ENCODE measurements at places on chromosomes 1 and 21.

- no peak for DNase-seq
These were observed 26.3 kb upstream of the ACTN2 start for GRCh38 chr1:236659792-236660587.

- no peak for DNase-seq
These were observed 3.2 kb downstream of the E2F2 start for GRCh38 chr1:23527900-23528249.

DNA sequence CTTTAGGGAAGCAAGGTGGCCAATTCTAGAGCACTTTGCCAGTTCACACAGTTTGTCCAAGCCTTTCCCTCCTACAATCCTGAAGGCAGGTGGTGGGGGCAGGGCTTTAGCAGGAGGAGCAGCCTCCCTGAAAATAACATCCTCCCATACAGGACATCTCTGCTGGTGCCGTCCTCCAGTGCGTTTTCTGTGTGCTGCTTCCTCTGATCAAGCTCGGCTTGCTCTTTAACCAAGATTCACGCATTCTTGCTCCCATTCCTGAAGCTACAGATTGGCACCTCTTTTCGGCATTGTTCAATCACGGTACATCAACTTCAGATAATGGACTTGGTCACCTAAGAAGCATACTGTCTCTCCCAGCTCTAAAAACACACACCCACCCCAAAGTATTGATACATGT is 7.5 kb upstream of the DPT start:
- DNase-seq = no peak

- no peak for DNase-seq
These were observed 8.9 kb upstream of the RNF187 start for GRCh38 chr1:228478326-228478725.

- peak; percentile 69 for DNase-seq
These were observed 9.5 kb downstream of the SIPA1L2 start for GRCh38 chr1:232620356-232620969.

DNA sequence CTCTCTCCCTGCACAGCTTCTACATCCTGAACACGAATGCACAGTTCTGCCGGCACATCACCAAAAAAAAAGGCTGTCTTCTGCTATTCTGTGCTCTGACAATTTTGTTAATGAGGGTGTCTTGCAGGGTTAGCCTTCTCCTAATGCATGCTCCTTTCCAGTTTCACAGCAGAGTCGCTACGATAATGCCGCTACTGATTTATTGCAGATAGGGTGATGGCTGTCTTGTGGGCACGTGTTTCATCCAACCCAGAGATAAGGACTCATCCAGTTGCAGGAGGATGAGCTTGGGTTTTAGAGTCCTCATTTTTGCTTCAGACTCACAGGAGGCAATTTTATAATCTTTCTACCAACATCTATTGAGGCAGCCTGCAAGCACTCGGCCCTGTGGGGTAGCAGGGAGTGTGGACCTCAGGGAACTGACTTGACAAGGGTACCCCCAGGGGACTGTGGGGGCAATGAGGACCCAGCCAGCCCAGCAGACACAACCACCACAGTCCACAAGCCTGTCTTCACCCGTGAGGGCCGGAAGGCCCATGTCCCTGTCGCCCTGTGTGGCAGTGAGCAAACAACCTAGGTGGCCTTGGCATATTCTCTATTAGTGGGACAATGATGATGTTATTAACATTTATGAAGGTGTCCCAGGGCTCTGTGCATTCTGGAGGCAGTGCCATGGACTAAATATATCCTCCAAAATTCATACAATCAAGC is 15.4 kb upstream of the UTS2 start:
- DNase-seq = no peak

- no peak for DNase-seq
These were observed 316.2 kb downstream of the PTPRC start for GRCh38 chr1:198955085-198955484.

DNA sequence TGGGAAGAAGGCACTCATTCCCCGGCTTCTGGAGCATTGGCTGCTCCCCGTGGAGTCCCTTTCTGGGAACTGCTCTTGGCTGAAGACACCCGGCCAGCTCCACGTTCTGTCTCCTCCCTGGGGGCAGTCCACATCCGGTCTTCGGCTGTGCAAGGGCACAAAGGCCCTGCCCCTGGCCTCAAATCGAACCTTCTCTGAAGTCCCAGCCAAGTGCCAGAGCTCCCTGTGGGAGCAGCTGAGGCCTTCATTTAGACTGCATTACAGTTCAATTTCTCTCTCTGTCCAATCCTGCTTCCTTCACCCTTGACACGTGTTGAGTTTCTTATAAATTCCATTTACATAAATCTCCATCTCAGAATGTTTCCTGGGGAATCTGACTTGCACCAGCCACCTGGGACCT is 132.9 kb upstream of the POU3F1 start:
- DNase-seq = no peak

DNA sequence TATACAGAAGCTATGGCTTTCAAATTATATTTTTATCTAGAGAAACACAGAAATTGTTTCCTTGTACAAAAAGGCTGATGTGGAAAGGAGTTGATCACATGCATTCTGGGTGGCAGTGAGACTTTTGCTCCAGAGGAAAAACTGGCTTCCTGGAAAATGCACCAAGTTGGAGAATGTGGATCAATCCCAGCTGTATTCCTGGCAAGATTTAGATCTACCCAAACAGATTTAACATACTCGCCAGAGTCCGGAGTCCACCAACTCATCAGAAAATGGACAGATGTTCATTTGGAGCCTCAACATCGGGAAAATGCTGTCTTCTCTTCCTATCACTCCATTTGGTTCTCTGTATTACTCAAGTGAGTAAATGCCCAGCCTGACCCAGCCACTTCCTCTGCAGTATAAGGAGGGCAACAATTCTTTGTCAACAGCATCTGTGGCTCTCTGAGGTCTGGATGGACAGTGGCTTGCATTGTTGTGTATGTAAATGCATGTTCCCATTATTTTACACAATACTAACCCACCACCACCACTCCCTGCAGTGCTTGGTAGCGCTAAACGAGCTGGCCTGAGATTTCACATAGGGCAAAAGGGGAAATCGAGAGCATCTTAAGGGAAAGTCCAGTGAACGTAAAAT is 226.2 kb upstream of the IRF2BP2 start:
- no peak for DNase-seq

DNA sequence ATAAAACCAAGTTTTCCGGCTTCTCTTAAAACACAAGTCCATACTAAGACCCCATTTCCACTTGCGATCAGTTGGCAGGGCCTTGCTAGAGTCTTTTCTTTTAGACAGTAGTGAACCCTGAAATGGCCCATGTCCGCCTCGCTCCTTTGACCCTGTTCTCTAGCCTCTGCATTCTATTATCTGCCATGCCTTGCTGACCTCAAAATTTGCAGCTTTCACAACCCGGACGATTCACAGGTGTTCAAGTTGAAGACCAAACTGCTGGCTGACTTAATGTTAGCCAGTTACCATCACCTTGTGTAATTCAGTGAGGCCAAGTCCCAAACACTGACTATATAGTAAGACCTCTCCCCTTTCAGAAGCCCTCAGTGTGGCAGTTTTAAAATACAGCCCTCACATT is 174.2 kb downstream of the PCP4 start:
- DNase-seq = no peak

GRCh38 chr1:211333906-211334305 is 7.3 kb downstream of the TRAF5 start:
- no peak for DNase-seq

GRCh38 chr1:31007462-31007991 is 58.0 kb downstream of the PUM1 start:
- peak; percentile 88 for DNase-seq

DNA sequence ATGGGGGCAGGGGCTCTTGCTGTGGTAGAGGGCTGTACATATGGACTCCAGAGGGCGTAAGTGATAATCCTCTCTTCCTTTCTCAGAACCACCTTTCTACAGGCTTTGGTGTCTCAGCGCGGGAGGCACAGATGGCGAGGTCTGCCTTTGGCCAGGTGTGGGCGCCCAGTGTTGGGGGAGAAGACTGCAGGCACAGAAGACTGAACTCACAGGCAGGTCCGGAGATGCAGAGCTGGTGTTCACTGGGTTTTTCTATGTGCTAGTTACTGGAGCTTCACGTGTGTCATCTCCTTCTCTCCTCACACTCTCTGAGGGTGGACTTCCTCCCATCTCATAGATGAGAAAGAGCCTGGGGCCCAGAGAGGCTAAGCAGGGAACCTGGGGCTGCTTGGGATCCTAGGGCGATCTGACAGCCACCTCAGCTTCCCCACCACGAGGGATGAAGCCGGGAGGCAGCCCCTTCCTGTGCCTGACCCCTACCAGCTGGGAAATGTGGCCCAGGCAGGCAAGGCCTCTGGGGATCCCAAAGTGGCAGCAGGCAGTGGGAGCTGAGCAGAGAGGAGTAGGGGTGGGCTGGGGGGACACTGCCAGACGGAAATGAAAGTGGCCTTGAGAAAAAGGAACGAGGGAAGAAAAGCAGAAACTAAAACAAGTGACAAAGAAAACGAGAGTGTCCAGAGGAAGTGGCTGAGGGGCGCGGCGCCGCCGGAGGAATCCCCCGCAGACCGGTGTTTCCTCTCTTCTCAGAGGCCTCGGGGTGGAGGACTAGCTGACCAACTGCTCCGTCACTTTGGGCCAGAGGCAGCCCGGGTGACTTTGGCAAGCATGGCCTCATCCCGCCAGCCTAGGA is 191.6 kb downstream of the HIVEP3 start:
- no peak for DNase-seq

GRCh38 chr1:156115514-156116374 is 1.2 kb downstream of the LMNA start:
- DNase-seq = peak; percentile 45

- no peak for DNase-seq
These were observed 7.1 kb upstream of the IER5 start for GRCh38 chr1:181081395-181081794.

- DNase-seq = no peak
These were observed 4.1 kb upstream of the AGTRAP start for GRCh38 chr1:11731691-11732283.

GRCh38 chr1:182671750-182672486 is 12.5 kb downstream of the RGS8 start:
- DNase-seq = no peak

- peak; percentile 99 for DNase-seq
These were observed 218.3 kb upstream of the HOOK1 start for GRCh38 chr1:59596432-59596831.

DNA sequence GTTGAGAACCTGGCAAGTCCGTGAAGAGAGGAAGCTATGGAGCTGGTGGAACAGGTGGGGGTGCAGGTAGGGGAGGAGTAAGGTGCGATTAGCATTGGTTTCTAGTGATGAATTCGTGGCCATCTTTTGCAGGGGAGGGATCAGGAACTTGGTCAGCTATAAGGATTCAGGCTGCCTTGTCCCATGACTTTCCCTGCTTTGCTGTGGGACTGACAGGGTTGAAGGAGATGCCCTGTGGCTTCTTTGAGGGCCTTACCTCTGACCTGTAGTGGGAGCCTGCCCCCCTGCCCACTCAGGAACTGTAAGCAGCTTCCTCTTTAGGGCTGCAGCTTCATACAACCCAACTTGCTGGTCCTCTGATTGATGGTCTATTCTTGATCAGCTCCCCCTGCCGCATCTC is 84.7 kb upstream of the CD34 start:
- no peak for DNase-seq

GRCh38 chr21:23014021-23014420 is 2015.8 kb downstream of the NCAM2 start:
- no peak for DNase-seq

DNA sequence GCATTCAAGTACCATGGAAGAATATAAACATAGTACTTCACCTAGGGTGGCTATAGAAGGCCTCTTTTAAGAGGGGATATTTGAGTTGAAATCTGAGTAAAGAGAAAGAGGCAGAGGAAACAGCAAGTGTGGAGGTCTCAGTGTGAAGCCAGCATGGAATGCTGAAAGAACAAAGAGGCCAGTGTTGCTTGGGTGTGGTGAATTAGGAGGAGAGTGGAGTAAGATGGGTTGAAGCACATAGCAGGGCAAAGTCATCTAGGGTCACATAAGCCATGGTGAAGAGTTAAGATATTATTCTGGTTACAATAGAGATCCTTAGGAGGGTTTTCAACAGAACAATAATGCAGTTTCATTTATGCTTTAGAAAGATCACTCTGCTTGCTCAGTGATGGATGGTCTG is 37.5 kb downstream of the C1orf141 start:
- DNase-seq = no peak

DNA sequence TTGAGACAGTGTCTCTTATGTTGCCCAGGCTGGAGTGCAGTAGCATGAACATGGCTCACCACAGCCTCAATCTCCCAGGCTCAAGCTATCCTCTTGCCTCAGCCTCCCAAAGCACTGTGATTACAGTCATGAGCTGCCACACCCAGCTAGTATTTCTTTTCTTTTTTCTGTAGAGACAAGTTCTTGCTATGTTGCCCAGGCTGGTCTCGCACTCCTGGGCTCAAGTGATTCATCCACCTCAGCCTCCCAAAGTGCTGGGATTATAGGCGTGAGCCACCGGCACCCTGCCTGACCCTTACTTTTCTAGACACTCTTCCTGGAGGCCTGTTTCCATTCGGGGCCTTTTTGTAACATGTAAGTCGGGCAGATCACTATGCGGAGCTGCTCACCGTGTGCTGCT is 30.1 kb upstream of the SRP9 start:
- no peak for DNase-seq

- no peak for DNase-seq
These were observed 98.4 kb upstream of the GADD45A start for GRCh38 chr1:67586596-67586995.

DNA sequence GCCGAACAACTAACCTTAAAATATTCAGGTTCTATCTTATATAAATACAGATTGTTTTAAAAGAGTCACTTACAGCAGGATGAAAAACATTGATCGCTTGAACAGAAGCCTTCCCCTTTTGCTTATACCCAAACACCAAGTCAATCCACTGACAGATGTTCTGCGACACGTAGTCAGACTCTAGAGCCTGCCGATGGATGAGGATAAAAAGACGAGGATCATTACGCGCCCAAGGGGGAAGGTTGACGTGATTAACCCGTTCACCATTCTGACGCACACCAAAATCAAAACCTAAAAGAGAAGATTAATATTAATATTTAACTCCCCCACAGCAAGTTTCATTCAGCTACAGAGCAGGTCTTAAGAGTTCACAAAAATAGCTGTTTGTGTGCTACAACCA is 59.4 kb upstream of the GNG4 start:
- DNase-seq = no peak

DNA sequence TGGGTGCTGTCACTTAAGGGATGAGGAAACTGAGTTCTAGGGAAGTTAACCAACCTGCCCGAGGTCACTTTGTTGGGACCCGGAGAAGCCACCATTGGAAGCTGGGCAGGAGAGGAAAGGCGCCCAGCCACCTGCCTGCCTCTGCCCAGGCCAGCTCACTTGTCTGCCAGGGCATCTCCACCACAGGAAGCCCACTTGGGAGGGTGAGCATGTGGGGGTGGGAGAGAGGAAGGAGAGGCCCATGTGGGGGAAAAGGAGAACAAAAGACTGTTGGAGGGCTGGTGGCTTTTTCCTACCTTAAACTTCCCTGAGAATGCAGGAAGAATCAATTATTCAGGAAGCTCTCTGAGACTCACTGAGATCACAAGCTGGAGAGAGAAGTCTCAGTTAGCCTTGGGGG is 43.8 kb upstream of the SELENON start:
- DNase-seq = no peak

GRCh38 chr1:73310797-73311381 is 887.1 kb downstream of the LRRIQ3 start:
- no peak for DNase-seq

GRCh38 chr1:208691012-208691411 is 446.8 kb upstream of the PLXNA2 start:
- DNase-seq = no peak

Measured in bronchial epithelial cell (primary cell).